ENCODE measurements at places on chromosomes 5 and 9. TPM values are rescaled to one million over a fixed set of nuclear protein-coding genes. Genes with fewer than 3 reads are reported as not detected.

- DNase-seq = no peak
Observed at GRCh38 chr5:171397190-171397589, 9.5 kb downstream of the NPM1 start.

GRCh38 chr5:55308254-55308836, 556 bp downstream of the MTREX start:
- no peak for DNase-seq

DNA sequence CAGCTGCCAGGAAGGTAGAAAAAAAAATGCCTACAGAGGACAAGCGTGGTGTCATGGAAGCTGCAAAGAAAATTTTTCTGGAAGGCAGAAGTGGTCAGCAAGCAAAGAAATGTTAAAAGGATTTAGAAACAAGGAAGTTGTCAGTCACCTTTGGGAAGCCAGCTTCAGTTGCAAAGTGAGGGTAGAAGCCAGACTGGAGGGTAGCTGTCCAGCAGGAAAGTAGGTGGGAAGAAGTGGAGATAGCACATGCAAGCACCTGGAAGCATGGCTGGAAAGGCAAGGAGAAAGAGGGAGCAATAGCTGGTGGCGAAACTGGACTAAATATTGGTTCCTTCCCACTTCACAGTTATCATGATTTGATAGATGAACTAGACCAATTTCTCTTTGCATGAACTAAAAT, 54.3 kb downstream of the ADRB2 start:
- no peak for DNase-seq

DNA sequence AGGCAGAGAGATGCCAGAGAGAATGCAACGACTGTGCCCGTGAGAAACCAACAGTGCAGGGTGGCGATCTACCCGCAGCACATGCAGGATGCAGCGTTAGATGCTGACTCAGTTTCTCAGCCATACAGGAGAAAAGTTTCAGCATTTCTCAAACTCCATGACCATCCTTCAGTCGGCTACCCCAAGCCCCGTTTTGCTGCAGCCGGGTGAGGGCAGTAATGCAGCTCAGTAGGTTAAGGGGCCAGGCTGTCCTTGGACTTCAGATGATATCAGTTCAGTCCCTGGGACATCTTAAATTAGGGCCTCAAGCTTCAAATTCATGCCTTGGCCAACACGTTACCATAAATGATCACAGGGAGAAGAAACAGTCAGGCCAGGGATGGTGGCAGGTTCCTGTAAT, 125.5 kb downstream of the PALM2AKAP2 start:
- no peak for DNase-seq

DNA sequence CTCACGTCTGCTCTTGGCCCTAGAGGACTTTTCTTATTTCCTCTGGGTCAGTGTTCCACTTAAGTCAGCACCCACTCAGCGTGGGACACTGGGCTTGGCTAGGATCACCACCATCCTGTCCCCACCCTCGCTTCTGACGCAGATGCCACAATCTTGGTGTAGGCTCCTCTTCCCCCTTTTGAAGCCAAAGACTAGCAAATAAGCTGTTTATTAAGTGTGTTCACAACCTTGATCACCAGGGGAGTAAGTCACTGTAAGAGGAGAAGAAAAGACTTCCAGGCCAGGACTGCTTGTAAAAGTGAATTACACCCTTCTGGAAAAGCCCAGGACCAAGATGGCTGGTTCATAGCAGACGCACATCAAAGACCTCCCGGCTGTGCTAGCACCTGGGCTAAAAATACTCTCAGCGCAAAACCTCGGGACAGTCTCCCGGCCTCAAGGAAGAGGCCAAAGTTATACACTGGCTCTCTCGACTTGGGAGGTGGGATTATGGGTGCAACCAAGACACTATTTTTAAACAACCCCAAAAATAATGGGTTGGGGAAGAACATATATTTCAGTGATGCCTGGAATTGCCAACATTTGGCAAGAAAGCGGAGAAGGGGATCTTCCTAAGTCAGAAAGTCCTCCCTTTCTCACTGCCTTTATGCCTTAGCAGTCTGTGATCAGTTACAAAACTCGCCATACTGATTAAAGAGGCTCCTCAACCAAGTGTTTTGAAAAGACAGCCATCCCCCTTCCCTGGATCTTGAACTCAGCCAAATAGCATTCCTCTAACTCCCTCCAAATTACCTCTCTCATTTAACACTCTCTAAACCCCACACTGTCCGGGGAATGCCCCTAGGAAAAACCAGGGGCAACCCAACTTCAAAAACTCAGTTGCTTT, 69.4 kb downstream of the RAPGEF1 start:
- DNase-seq = peak; percentile 82

GRCh38 chr9:129664746-129665388, 580 bp upstream of the PRRX2 start:
- no peak for DNase-seq

- peak; percentile 41 for DNase-seq
Observed at GRCh38 chr9:893843-894420, 52.4 kb downstream of the DMRT1 start.

GRCh38 chr9:112200711-112201110, 25.6 kb upstream of the SUSD1 start:
- DNase-seq = no peak

GRCh38 chr5:43154469-43154868, 33.8 kb downstream of the ZNF131 start:
- DNase-seq = no peak

DNA sequence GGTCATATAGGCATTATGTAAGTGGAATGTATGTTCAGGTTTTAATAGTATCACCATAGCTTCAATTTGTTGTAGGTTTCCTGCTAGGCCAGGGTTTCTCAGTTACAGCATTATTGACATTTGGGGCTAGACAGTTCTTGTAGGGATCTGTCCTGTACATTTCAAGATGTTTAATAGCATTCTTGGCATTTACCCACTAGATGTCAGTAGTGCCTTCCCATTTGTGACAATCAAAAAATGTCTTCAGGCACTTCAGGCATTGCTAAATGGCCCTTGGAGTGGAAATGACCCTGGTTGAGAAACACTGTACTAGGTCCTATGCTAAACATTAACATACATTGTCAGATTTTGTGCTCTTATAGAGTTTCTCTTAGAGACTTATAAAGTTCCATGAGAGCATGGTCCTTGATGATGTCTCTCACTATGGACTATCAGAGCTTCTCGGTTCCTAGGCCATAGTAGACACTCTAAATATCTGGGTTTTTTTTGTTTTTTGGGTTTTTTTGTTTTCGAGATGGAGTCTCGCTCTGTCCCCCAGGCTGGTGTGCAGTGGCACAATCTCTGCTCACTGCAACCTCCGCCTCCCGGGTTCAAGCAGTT, 1.4 kb downstream of the KIF20A start:
- DNase-seq = no peak

DNA sequence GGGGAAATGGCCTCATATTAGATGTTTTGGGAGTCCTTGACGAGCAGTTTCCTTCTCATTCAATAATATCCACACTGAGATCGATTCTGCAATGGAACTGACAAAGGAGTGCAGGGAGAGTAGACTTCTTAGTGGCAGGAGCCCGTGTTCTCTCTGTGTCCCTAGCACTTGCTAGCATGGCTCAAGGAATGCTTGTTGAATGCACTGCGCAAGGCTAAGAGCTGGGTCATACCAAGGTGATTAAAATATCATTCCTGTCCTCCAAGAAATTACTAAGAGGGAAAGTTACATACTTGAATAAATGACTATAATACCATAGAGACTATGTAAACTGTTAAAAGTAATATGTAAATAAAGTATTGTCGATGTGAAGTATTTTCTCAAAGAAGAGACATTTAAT, 630.1 kb downstream of the IRX1 start:
- no peak for DNase-seq

DNA sequence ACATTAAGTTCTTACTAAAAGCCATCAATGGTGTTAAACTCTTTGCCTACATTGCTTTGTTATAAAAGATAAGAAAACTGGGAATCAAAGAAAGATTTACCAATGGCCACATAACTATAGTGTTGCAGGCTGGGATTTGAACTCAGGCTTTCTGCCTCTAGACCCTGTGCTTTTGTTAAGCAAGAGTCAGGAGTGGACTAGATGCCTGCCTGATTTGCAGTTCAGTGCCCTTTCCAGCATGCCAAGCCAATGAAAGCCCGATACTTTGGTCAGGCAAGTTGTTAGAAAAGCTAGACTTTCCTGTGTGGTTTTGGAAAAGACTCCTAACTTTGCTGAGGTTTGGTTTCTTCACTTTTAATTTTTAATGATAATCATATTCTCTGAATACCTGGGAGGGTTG, 21.4 kb upstream of the AGXT2 start:
- no peak for DNase-seq

- peak; percentile 56 for DNase-seq
Observed at GRCh38 chr5:76641514-76642120, 18.4 kb upstream of the F2RL2 start.

- DNase-seq = no peak
Observed at GRCh38 chr5:57034201-57034916, 82.4 kb upstream of the MIER3 start.

GRCh38 chr5:74639807-74640449, 600 bp downstream of the ENC1 start:
- DNase-seq = peak; percentile 51

DNA sequence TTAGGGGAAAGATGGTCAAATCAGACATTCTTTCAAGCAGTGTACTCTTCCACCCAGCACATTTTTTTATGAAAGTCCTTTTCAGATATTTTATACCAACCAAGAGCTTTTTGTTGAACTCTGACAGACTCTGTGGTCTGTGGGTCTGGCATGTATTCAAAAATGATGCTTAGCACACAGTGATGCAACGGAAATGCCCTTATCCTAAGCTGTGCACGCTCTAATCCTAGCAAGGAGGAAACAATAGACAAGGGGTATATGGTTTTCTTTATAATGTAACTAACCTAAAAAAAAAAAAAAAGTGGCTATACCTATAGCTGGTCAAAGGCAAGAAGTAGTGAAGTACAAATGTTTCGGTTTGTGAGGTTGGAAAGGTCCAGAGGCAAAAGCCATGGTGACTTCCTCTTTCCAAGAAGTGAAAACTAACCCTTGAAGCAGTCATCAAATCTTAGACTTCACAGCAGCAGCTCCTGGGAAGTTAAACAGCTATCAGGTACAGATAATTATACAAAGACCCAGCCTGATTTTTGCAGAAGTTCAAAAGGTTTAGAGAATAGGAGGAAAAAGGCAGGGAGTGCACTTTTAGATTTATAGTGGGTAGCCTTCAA, 82.5 kb downstream of the SEMA6A start:
- DNase-seq = no peak

- no peak for DNase-seq
Observed at GRCh38 chr5:8012131-8012977, 143.4 kb downstream of the MTRR start.

DNA sequence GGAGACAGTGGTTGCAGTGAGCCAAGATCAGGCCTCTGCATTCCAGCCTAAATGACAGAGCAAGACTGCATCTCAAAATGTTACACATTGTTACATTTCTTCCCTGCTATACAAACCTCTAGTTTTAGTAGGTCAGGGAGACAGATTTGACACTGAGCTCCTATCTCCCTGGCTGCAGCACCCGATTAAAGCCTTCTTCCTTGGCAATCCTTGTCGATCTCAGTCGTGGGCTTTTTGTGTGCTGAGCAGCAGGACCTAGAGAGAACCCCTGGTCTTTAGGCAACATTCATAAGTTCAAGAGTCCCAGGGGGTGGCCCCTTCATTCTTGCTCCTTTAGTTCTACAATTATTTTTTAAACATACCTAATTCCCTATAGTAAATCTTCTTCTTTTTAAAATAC, 13.0 kb downstream of the SERINC5 start:
- no peak for DNase-seq

- DNase-seq = no peak
Observed at GRCh38 chr5:38673671-38674071, 117.2 kb upstream of the LIFR start.

DNA sequence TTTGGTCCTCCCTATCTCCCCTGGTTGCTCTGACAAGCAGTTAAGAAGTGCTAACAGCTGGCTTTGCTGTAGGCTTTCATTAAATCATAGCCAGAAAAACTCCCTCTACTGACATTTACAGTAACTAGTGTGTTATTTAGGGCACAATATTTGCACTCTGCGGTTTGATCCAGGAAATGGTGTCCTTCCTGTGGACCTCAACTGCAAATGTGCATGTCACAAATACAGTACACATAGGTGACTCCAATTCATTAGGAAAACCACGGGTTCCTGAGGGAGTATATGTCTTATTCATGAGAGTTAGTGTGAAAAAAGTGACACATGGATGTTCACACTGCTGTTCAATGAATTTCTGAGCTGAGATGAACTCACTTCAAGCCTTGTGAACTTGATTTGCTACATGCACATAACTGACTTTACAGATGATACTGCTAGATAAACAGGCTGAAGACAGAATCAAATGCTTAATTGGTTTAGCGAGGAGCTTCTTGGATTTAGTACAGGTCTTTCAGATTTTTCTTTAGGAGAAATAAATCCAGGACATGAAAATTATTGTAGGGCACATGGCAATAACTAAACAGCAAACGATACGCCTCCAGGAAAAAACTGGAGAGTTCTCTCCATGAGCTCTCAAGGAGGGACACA, 281.5 kb downstream of the EFNA5 start:
- DNase-seq = no peak

GRCh38 chr5:176899296-176899891, at the start of gene HK3:
HK3 (minus strand) TSS chr5:176899346; CDS start chr5:176896159, 3,187 bp downstream.
- DNase-seq = no peak

DNA sequence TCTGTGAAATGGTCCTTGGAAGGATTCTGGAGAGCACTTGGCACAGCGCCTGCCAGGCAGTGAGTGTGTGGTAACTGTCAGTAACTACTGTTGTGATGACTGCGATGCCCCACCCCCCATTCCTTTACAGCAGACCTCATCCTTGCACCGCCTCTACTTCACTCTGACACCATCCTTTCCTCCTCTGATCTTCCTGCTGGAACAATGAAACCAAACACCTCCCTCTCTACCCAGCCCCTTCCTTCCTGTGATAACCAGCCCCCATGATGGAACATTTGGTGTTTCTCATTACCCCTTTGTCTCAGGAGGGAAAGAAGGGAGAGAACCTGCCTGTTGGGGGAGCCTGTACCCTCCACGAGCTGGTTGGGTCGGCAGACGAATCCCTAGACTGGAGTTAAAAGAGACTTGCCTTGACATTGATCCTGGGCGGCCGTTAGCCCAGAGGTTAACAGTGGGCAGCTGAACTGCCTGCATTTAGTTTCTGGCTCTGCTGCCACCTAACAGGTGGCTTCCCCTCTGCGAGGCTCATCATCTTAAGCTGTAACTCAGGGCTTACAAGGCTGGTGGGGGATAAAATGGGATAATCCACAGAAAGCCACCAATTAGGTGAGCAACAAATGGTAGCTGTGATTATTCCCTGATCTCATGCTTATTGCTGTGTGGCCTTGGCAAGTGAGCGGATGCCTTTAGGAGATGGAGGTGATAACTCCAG, 34.2 kb upstream of the GRPEL2 start:
- DNase-seq = peak; percentile 85

GRCh38 chr5:170451747-170452365, 52.0 kb upstream of the KCNIP1 start:
- DNase-seq = no peak

BTF3 gene
- 357 TPM for total RNA-seq

CDX1 gene
- not detected for total RNA-seq

CYSRT1 gene
- 0.62 TPM for total RNA-seq

GABRA1 gene
- total RNA-seq = not detected

ENG gene
- total RNA-seq = 392 TPM

PCA3 gene
- not detected for total RNA-seq

C1QTNF2 gene
- 2.3 TPM for total RNA-seq

GPR150 gene
- 0.10 TPM for total RNA-seq

EFNA5 gene
- total RNA-seq = 23.9 TPM
